ENCODE measurements at places on chromosomes 5 and 9.

GRCh38 chr9:136648751-136649150, 14.0 kb upstream of the EGFL7 start:
- DNase-seq: no peak

- DNase-seq: no peak
Observed at GRCh38 chr5:81363093-81363871, 30.7 kb downstream of the ACOT12 start.

- DNase-seq: no peak
Observed at GRCh38 chr5:90437663-90438062, 28.1 kb upstream of the CETN3 start.

GRCh38 chr5:157271740-157272271, 5.9 kb downstream of the CYFIP2 start:
- DNase-seq: no peak

- no peak for DNase-seq
Observed at GRCh38 chr9:123472862-123473614, 117.0 kb downstream of the CRB2 start.

GRCh38 chr5:143347046-143347445, 56.4 kb downstream of the NR3C1 start:
- DNase-seq: no peak

DNA sequence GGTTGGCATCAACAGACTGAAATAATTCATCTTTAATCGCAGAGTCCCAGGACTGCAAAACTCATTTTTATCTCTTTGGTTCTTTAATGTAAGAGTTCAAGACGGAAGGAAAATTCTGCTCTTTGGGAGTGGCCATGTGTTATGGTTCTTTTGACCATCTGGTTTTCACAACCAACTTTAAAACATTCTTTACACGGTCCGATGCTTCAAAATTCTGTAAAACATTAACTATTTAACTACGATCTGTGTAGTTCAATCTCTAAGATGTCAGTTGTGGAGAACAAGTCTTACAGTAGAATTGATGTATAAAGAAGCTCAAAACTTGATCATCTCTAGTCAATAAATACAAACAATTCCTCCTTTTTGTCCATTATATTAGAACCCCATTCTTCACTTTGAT, 83.0 kb downstream of the CMYA5 start:
- no peak for DNase-seq

DNA sequence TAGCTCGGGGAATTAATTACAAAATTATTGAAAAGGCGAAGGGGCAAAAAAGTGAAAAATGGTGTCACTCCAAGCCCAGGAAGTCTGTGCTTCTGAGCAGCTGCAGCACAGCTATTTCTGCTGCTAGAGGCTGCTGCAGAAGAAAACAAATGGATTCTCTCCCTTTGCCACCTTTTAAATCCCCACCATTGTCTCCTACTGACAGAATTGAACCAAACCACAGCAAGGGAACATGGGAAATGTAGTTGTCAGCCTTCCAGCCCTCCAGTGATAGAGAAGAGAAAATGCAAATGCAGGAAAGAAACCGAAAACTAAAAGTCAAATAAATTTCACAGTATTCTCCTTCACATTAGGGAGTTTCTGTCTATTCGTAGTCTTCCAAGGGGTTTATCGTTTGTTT, 33.4 kb upstream of the CDC42SE2 start:
- no peak for DNase-seq

- no peak for DNase-seq
Observed at GRCh38 chr9:130039528-130040147, 3.4 kb downstream of the FNBP1 start.

DNA sequence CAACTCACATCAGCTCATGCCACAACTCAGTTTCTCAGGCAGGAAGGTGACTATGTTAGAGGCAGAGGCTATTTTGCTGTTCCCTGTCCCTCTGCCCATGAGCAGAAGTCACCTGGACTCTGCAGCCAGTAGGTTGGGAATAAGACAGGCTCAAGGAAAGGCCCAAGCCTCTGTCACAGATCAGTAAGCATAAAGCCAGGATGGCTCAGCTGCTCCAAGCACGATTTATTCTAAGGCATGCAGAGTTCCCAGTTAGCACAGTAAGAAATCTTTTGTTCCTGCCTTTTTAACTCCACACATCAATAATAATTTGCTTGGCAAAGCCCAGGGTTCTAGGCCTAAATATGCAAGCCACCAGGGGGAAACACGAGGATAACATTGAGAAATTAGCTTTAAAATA, 249.0 kb upstream of the ADRA1B start:
- DNase-seq: no peak

DNA sequence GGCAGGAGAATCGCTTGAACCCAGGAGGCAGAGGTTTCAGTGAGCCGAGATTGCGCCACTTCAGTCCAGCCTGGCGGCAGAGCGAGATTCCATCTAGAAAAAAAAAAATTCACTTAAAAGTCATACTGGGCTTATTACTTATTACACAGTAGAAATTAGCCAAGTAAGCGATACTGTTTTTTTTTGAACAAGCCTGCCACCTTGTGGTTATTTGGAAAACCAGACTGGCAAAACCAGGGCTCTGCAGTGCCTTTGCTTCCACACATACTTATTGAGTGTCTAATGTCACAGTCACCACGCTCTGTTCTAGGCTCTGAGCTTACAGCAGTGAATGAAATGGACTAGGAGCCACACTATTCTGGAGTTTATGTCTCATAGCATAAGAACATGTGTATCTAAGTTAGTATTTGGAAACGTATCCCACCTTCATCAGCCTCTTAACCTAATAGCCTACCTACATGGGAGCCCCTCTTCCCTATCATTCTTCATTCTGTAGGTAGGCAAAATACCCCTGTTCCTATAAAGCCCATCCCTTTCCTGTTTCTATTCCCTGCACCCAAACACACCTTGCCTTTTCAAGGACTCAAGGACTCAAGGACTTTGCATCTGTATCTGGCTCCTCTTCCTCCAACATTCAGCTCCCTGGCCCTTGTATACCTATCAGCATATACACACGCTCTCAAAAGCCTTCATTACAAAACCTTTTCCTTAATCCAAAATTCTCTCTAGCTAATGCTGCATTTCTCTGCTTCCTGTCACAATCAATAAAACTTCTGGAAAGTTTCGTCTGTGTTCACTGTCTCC, 13.9 kb upstream of the BASP1 start:
- no peak for DNase-seq

- no peak for DNase-seq
Observed at GRCh38 chr9:93288341-93288740, 104.4 kb downstream of the WNK2 start.

DNA sequence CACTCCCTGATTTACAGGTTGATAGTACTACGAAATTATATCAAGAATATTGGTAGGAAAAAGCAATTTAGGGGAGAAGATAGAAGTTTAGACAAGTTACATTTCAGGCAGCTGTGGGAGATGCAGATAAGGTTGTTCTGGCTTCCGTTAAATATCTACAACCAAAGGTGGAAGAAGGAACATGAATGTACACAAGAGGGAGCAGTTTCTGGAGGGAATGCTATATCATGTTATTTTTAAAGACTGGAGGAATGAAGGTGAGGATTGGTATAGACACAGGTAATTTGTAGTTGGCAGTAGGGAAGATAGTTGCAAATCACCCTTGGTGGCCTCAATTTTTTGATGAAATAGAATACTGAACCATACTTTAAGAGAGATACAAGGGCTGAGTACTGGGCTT, 187.3 kb upstream of the NMUR2 start:
- no peak for DNase-seq

Data from cortex of kidney (tissue), 1 donor.